Activated CD8-positive, alpha-beta memory T cell treated with anti-CD3 and anti-CD28 coated beads, Interleukin-2, amount 10 ng/mL, durations not matched to agents 7 days and 5 days (primary cell): ENCODE measurements at places on chromosomes 2 and 18. TPM values are rescaled to one million over a fixed set of nuclear protein-coding genes. Genes with fewer than 3 reads are reported as not detected.

The SGPP2 gene
- total RNA-seq = 4.0 TPM

The ATOH8 gene
- 0.40 TPM for total RNA-seq

The KIAA2012 gene
- total RNA-seq = not detected

The SUCLG1 gene
- 76.2 TPM for total RNA-seq

The ACTG2 gene
- total RNA-seq = not detected

The CDK5R2 gene
- total RNA-seq = not detected

The FOXD4L1 gene
- 0.47 TPM for total RNA-seq

The PARD6G gene
- 0.98 TPM for total RNA-seq

The CNRIP1 gene
- not detected for total RNA-seq

The L3MBTL4 gene
- total RNA-seq = not detected

The STON1 gene
- 2.4 TPM for total RNA-seq

The HEATR5B gene
- total RNA-seq = 14.8 TPM

The MARCO gene
- not detected for total RNA-seq

The SKA1 gene
- total RNA-seq = 45.6 TPM

The TFPI gene
- not detected for total RNA-seq

The FBXO15 gene
- 0.23 TPM for total RNA-seq

The GULP1 gene
- total RNA-seq = not detected

The ATG16L1 gene
- total RNA-seq = 62.8 TPM

The COLEC11 gene
- 0.32 TPM for total RNA-seq

The NAT8 gene
- not detected for total RNA-seq

The SPRED2 gene
- total RNA-seq = 3.5 TPM

The STK17B gene
- total RNA-seq = 389 TPM

The ERBB4 gene
- total RNA-seq = not detected

The SPEG gene
- 0.52 TPM for total RNA-seq

The SERPINB13 gene
- total RNA-seq = not detected

The GAREM1 gene
- total RNA-seq = not detected

The NTSR2 gene
- not detected for total RNA-seq

The MORN2 gene
- total RNA-seq = 3.8 TPM

The CCDC178 gene
- total RNA-seq = not detected

The CAPN14 gene
- 0.26 TPM for total RNA-seq

The SPHKAP gene
- not detected for total RNA-seq

The SMPD4 gene
- total RNA-seq = 70.8 TPM

The SDC1 gene
- not detected for total RNA-seq

The MYOM1 gene
- total RNA-seq = 3.8 TPM

The LRRC30 gene
- not detected for total RNA-seq

The ERFE gene
- not detected for total RNA-seq

The NYAP2 gene
- not detected for total RNA-seq

The PLEKHH2 gene
- 0.54 TPM for total RNA-seq
